CD4-positive, alpha-beta T cell treated with Interleukin-6 at 100 ng/mL for 8 hours (primary cell): ENCODE measurements at places on chromosomes 12 and 14.
A peak's percentile ranks its signal among the peaks of the same experiment; 100 is the strongest.

GRCh38 chr12:91991399-91992187 lies 154.1 kb downstream of the BTG1 start:
- DNase-seq: peak; percentile 62

DNA sequence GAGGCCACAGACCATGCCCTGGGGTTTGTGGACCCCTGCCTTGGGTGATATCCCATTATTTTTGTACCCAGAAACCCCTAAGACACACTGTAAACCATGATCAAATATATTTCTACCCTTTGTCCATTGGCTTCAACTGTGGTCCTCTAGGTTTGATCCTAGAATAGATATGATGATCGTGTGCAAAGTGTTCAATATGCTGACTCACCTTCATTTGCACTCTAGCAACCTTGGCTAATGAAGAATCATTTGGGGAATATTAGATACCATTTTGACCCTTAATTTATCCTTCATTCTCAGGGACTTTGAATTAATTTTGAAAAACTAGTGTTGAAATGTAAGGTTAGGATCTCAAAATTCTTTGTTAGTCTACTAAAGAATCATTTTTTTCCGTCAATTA lies 73.1 kb upstream of the RAP1B start:
- no peak for DNase-seq

DNA sequence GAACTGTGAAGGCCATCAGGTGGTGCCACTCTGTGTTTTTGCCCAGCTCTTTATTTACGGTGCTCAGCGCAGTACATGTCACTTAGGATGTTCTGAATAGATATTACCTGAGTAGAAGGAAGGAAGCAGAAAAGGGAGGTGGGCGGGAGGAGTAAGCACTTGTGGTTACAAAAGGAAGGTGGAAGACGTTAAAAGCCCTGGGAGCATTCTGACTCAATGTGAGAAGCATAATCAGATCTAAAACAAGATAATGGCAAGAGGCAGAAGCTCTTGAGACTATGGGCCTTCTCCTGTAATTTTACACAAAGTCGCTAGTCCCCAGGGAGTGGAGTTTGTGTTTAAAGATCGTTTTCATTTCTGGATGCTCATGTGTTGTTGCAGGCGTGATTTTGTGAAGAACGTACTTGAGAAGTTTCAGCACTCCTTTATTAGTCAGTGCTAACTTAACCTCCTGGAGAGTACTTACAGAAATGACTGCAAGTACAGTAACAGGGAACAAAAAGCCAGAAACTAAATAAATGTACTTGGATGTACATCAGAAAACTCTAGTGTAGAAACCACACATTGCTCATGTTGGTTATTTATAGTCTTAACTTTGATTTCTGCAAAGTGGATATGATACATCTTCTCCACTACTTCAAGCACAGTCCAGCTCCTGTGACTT lies 1523.5 kb downstream of the AACS start:
- peak; percentile 3 for DNase-seq

- DNase-seq: peak; percentile 85
These were observed 46.4 kb upstream of the PLXNC1 start for GRCh38 chr12:94101738-94102660.

- DNase-seq: no peak
These were observed 1.1 kb downstream of the MSRB3 start for GRCh38 chr12:65279369-65280112.

DNA sequence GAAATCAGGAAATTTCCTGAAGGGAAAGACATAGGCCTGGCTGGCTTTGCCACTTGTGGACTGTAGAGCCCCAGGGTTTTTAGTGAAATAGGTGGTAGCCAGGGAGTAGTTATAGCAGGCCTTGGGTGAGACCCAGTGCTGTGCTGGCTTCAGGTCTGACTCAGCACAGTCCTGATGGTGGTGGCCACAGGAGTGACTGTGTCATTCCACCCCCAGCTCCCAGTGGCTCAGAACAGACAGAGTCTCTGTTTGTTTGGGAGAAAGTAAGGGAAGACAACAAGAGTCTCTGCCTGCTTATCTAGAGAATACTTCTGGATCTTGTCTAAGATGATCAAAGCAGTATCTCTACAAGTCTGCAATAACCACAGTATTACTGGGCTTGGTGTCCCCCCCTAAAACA lies 27.5 kb upstream of the OR6J1 start:
- no peak for DNase-seq

DNA sequence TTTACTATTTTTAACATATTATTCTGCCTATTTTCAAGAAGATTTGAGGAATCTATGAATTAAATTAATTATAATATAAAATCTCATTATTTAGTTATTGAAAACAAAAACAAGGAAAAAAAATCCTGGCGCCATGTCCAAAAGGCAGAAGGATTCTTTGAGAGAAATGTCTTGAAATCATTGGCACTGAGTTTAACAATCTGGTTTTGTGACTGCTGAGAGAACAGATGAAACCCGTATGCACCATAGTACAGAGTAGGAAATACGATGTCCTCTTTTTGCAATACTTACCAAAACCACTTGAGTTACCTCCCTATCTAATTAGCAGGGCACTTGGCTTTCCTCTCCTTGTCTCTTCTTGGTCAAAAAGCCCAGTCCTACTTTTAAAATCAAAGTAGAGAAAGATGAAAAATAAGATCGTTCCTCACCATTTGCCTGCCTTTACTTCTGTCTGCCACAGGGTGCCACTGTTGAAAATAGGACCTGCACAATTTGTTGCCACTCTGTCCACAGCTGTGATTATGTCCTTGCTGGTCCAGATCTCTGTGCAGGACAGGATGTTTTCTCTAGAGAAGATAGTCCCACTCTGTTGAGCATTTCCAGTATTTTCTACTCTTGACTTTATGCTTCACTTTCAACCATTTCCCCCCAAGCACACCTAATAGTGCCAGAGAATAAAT lies 179.7 kb downstream of the PDZRN4 start:
- no peak for DNase-seq

GRCh38 chr12:124408822-124409517 lies 114.1 kb downstream of the RFLNA start:
- DNase-seq: no peak

- no peak for DNase-seq
These were observed 100.3 kb upstream of the SOX5 start for GRCh38 chr12:24049728-24050127.

GRCh38 chr12:23686095-23686494 lies 263.4 kb downstream of the SOX5 start:
- no peak for DNase-seq

- no peak for DNase-seq
These were observed 838 bp downstream of the LRIG3 start for GRCh38 chr12:58919231-58920101.

- peak; percentile 92 for DNase-seq
These were observed 26.0 kb upstream of the SMUG1 start for GRCh38 chr12:54214553-54215406.

DNA sequence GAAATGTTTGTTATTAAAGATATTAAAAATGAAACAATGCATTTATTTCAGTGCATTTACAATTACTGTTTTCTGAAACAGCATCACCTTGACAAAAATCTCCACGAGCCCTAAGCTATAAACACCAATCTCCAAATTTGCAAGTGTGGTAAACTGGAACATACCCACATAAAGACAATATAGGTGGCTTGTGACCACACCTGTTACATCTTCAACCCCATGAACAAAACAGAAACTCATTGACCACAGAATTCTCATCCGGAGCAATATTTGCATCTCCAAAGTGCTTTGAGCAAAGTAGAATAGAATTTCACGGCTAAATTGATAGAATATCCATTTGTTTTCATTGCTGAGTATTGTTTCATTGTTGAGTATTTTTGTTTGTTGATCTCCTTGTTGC lies 375.2 kb upstream of the FLRT2 start:
- no peak for DNase-seq

GRCh38 chr12:54189198-54189539 lies 384 bp upstream of the SMUG1 start:
- DNase-seq: no peak
